ENCODE measurements at places on chromosomes 7 and 10.

DNA sequence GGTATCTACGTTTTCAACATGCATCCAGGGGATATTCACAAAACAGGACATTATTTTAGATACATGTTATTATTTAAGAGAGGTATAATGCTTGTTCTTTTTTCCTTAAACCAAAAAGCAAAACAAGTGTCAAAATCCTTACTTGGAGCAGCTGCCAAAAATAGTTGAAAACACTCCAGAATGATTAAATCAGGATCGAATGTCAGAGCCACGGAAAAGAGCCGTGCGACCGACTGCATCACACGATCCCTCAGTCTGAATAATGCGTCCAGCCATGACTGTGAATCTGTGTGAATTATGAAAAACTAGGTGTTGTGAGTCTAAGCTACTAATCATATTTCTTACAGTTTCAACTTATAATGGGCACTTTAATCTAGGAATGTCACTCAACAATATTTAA, 126.0 kb downstream of the PARD3 start:
- peak; percentile 66 for DNase-seq

GRCh38 chr10:114367351-114368056, 36.8 kb downstream of the AFAP1L2 start:
- no peak for DNase-seq

DNA sequence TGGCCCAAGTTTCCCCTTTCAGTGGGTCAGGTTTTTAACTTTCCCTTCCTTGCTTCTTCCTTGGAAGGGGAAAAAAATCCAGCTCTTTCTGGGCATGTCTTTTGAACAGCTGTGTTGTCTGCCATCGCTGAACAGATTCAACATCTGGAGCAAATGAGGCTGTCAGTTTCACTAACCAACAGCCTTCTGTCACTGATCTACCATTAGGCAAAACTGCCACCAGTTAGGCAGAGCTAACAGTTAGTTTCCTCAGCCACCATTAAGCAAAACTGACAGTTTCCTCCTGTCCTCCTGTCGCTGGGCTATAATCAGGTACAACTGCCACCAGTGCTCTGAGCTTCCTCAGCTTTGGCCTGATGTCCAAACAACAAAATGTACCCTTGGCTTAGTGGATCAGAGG, 81.9 kb downstream of the NPTX2 start:
- DNase-seq = no peak

DNA sequence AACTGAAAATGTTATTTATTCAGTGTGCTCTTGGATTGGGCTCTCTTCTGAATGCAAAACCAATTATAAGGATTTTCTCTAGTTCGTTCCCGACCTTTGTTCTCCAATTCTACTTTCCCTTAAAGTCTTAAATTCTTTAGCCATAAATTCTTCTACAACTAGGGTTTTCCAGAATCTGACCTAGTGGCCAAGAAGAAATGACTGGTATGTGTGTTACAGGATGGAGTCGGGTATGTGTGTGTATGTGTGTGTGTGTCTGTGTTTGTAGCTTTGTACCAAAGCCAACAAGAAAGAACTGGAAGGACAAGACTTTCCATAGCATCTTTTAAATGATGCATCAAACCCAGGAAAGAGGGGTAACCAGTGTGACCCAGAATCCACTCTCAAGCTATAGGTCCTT, 25.8 kb upstream of the LEP start:
- peak; percentile 47 for DNase-seq

GRCh38 chr7:81408728-81409127, 361.1 kb downstream of the HGF start:
- peak; percentile 76 for DNase-seq

- no peak for DNase-seq
Measured at GRCh38 chr10:98667081-98667480, 220.3 kb upstream of the HPS1 start.

DNA sequence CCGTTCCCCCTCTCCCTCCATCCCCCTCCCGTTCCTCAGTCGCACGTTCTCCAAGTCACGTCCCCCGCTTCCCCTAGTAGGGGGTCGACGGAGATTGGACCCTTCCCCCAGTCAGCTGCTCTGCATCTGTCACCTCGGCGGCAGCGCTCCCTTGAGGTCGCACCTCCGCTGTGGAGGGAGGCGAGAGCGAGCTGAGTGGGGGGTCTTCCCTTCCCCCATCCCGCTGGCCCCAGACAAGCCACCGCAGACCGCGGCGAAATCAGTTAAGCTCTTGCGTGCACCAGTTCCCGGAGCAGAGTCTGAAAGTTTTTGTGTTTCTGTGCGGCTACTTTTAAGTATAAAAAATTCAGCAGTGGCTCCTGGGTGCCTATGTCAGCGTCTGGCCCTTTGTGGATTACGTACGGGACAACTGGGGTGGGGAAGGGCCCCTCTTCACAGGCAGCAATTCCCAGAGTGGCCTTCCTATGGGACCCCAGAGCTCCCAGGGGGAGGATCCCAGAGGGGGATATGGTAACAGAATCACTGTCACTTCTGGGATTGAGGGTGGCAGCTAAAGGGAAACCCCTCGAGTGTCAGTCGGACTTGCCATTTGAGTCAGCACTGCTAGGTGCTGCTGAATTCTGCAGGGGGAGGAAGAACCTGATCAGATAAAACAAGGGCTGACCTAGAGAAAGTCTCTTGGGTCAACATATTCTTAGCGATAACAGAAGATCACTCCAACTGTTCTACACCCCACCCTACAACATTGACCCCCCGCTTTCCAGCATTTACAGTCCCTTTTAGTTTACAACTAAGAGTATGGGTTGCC, 12.5 kb upstream of the DDIT4 start:
- DNase-seq = no peak

GRCh38 chr10:117929327-117930067, 117.2 kb downstream of the RAB11FIP2 start:
- no peak for DNase-seq

DNA sequence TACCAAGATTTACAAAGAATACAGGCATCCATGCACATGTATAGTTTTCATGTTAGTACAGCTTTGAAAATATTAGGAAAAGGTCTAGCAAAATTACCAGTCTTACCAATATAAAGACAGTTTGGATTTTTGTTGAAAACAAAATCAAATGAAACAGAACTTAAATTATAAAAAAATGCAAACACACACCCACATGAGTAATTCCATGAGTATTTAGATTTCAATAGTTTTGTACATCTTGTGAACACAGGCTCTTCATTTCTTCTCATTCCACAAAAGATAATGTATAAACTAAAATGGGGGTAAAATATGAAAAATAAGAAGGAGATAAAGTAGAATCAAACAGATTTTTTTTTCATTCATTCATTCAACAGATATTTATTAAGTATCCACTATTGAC, 682.2 kb upstream of the ANKRD30A start:
- peak; percentile 62 for DNase-seq

DNA sequence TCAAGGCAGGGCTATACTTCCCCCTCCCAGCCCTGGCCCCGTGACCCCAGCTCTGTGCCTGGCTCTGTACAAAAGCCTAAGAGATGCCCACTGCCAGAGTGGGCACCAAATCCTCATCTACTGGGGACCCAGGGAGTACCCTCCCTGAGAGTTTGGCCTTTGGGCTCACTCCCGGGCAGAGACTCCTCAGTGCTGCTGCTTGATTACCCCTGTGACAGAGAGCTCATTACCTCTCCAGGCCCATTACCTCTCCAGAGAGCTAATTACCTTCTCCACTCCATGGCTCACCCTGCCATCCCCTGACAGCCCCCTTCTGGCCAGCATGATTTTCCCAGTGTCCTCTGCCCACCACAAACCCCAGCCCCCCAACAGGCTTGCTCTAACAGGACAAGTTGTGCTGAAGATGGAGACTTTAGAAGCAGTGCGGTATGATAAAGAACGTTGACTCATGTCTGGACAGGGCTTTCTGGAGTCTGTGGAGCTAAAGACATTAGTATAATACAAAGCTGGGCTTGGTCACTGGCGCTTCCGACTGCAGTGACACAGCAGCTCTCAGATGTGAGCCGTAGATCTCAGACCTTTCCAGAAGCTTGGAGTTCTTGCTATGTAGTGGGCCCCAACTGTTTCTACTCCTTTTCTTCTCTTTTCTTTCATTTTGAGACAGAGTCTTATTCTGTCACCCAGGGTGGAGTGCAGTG, 111.3 kb upstream of the KCTD7 start:
- no peak for DNase-seq

DNA sequence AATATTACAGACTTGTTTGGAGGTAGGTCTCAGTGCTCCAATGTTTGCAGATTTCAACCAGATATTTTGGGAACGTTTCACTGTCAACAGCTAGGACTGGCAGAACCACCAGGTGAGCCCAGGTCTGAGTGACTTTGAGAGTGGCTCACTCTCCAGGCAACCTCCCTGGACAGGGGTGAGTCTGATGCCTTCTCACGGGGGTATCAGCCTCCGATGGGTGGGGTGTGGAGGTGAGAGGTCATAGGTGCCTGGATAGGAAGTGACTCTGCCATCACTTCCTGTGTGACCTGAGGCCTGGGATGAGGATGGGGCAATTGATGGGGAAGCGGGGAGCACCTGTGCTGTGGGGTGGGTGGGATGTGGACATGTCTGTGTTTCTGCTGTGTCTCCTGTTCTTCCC, 4.6 kb downstream of the AZGP1 start:
- DNase-seq = no peak

DNA sequence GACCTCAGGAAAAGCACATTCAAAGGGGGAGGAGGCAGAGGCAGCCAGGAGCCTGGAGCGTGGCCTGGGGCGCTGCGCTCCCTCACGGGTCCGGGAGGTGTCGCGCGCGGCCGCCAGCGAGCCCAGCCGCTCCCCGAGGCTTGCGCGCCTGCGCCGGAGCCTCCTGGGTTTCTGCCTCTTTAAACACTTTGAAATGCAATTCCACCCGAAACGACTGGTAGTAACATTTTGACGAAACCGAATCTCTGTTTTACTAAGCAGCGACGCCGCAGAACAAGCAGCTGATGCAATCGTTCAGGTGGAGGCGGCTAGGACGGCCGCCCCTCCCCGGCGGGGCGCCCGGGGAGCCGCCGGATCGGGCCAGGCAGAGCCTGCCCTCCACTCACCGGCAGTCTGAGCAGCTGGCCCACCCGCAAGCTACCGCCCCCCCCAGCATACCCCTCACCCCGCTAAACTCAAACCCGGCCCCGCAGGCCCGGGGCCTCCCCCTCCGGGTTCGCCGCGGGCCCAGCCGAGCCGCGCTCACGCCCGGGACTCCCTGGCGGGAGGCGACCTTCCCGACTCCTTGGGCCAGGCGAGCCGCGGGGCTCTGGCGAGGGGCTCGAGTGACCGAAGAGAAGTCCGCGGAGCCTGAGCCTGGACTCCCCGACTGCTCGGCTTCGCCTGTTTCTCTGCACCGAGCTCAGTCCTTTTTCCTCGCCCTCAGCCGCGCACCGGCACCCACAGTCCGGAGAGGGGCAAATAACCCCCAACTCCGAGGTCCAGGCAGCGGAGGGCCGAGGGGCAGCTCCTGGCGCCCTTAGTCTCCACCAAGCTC, 3.2 kb downstream of the MKX start:
- peak; percentile 75 for DNase-seq

GRCh38 chr7:32532716-32533115, 37.4 kb downstream of the AVL9 start:
- no peak for DNase-seq

DNA sequence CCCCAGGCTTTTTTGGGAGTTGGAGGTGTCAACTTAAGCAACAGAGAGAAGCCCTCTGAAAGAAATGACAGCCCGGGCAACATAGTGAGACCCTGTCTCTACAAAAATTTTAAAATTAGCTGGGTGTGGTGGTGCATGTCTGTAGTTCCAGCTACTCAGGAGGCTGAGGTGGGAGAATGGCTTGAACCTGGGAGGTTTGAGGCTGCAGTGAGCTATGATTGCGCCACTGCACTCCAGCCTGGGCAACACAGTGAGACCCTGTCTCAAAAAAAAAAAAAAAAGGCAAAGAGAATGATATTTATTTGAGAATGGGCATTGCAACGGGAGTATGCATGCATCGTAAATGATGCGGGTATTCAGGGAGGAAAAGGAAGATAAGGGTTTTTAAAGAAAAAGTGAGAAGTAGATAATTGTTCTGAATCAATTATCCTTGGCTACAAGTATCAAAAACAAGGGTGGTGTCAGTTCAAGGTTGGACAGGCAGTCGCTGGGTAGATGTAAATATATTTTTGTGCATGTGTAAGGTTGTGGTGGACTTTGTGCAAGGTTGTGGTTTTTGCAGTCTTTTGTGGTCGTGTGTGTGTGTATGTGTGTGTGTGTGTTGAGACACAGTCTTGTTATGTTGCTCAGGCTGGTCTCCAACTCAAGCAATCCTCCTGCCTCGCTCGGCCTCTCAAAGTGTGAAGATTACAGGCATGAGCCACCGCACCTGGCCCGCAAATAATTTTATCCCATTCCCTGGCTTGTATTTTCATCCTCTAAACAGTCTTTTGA, 65.6 kb downstream of the COL26A1 start:
- DNase-seq = no peak
